Stimulated activated CD4-positive, alpha-beta T cell treated with anti-CD3 and anti-CD28 coated beads, Interleukin-15, amount 100 ng/mL, for 48 hours (primary cell): ENCODE measurements at places on chromosomes 5 and 9.

DNA sequence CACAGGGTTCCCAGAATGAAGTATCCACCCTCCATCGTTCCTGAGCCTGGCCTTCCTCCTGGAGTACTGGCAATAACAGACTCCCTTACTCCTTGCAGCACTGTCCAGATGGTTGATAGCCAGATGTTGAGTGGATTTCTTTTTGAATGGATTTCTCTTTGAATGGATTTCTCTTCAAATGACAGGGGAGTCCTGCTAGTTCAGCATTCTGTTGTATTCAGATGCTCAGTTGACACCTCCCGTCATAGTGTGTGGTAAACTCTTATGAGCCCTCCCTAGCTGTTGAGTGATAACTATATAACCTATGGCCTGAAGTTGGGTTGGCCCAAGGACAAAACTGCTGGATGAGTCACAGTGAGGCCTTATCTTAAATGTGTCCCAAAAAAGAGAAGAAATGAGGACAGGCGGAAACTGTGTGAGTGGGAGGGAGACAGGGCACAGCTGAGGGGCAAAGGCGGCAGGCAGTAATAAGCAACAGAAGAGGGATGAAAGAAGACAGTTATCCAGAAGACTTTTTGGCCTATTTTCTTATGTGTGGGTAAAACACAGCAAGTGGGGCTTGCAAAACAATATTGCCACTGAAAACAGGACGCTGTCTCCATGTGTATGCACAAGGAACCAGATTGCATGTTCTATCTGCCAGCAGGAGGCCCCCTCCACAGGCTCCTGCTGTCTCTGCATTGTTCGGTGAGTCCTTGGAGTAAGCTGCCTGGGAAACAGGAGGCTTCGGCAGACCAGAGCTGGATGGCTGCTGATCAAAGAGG is 209.5 kb upstream of the S1PR3 start:
- no peak for DNase-seq

DNA sequence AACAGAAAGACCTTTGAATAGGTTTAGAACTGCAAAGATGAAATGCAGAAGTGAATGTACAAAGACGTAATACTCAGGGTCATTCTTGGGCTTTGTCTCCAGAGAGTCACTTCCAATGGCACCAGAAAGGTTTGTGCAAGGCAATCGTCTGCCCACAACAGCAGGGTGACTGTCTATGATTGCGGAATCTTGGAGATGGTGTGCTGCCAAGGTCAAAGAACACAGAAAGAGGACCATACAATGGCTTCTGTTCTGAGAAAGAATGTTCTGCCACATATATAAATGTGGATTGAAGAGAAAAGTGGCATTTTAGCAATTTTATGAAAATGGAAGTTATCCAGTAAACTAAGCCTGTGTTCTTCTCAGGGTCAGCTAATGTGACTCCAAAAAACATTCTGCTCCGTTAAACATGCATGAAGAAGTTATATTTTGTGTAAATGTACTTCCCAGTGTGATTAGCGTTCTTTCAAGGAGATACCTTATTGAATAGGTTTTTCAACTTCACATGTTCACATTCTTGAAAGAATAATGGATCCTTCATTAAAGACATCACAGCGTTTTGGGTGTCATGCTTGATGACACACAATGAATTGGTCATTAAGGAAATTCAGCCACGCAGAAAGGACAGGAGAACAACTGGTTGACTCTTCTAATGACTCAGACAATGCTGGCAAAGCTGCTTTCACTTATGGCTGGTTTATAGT is 73.4 kb upstream of the CDH6 start:
- no peak for DNase-seq

DNA sequence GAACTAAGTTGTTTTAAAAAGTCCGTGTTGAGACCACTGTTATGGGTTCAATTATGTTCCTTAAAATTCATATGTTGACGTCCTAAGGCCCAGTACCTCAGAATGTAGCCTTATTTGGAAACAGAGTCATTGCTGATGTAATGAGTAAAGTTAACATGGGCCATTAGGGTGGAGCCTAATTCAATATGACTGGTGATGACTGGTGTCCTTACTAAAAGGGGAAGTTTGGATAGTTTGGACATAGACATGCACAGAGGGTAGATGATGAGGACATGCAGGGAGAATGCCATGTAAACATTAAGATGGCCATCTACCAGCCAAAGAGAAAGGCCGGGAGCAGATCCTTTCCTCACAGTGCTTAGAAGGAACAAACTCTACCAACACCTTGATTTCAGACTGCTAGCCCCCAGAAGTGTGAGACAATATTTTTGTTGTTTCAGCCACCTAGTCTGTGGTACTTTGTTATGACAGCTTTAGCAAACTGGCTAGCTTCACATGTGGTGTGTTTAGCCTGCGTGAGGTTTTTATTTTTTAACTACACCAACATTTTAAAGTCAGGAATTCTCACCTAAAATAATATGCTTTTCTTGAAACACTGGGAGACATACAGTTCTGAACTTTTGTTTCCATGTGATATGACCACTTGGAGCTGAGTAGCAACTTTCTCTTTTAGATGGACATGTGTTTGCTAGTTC is 135.3 kb downstream of the YIPF5 start:
- DNase-seq, result no peak

DNA sequence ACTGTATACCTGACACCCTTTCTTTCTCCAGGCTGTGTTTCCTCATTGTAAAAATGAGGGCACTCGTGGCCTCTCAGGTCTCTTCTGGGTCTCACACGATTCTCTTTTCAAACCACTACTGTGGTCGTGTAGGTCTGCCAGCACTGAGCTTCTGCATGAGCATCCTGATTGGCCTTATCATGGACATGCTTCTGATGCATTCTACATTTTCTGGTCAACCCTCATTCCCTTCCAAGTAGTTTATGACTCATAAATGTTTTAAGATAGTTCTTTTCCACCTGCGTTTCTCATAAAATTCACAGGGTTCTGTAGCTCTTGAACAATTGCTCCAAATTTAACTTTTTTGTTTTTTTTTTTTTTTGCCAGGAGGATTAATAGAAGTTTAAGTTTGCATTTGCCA is 294.8 kb downstream of the KCTD16 start:
- no peak for DNase-seq

- DNase-seq, result no peak
Measured at GRCh38 chr5:138605254-138605972, 30.2 kb upstream of the HSPA9 start.

GRCh38 chr9:84371737-84372136 is 31.2 kb upstream of the SLC28A3 start:
- no peak for DNase-seq

GRCh38 chr5:109003928-109004327 is 256.2 kb downstream of the FER start:
- no peak for DNase-seq

DNA sequence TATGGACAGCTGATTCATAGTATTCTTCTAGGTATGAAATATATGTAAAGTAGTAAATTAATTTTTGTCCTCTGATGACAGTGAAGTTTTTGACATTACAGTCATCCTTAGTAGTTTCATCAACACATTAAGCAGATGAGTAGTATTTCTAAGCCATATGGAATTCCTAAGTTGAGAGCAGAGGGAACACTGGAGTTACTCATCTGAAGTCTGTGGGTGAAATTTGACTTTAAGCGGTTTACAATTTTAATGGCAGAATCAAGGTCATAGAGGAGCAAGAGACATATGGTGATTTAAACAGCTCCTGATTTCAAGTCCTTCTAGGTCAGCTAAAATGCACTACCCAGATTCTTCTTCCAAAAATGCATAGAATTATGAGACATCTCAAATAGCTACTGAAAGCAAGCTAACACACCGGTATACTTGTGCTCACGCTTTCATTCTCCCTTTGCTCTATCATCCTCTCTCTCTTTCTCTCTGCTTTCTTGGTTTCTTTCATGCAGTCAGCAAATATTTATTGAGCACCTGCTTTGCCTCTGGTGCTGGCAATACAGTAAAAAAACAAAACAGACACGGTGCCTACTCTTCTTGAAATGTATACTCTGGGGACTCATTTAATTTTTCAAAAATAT is 235.9 kb downstream of the FER start:
- DNase-seq, result no peak

DNA sequence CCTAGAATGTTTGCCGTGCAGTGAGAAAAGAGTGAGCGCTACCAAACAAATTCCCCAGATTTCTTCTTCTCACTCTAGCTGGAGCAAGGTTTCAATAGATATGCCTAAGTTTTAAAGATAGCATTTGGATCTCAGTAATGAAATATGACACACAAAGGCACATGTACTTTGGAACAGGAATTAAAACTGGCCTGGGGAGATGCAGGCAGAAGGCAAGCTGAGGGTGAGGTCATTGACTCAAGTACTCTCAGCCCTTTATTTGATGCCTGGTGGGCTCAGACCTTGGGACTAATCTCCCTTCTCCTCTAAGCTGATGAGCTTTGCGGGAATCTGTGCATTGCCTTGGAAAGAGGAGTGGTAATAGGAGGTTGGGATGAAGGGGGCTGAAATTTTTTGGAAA is 323.3 kb upstream of the SLC30A5 start:
- no peak for DNase-seq

DNA sequence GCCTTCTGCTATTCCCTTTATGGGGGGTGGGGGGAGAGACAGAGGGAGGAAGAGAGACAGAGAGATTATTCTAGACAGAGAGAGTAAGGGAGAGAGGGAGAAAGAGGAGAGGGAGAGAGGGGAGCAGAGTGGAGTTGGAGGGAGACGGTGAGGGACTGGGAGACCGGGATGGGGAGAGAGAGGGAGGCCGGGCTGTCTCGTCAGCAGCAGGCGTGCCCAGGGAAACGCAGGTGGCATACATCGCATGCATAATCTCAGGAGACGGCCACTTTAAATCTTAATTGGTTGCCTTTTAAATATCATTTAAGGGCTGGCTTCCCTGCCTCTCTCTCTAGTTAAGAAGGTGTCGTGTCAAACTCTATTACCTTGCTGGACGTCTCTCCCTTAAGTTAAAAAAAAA is 8.4 kb downstream of the IRX4 start:
- no peak for DNase-seq

GRCh38 chr5:154782326-154782725 is 27.1 kb downstream of the LARP1 start:
- no peak for DNase-seq

DNA sequence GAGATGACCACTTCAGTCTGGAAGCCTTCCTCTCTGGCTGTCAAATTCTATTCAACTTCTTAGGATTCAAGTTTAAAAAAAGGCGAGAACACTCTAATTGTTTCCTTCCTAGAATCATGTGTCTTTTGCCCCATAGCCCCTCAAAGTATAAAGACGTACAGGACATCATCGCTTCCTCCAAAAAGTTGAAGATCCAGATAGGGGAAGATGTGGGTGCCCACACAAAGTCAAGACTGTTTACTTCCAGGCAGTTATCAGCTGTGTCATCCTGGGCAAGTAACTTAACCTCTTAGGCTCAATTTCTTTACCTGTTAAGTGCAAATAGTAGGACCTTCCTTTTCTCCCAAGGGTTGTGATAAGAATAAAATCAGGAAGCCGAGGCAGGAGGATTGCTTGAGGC is 40.1 kb downstream of the PPARGC1B start:
- DNase-seq, result no peak

DNA sequence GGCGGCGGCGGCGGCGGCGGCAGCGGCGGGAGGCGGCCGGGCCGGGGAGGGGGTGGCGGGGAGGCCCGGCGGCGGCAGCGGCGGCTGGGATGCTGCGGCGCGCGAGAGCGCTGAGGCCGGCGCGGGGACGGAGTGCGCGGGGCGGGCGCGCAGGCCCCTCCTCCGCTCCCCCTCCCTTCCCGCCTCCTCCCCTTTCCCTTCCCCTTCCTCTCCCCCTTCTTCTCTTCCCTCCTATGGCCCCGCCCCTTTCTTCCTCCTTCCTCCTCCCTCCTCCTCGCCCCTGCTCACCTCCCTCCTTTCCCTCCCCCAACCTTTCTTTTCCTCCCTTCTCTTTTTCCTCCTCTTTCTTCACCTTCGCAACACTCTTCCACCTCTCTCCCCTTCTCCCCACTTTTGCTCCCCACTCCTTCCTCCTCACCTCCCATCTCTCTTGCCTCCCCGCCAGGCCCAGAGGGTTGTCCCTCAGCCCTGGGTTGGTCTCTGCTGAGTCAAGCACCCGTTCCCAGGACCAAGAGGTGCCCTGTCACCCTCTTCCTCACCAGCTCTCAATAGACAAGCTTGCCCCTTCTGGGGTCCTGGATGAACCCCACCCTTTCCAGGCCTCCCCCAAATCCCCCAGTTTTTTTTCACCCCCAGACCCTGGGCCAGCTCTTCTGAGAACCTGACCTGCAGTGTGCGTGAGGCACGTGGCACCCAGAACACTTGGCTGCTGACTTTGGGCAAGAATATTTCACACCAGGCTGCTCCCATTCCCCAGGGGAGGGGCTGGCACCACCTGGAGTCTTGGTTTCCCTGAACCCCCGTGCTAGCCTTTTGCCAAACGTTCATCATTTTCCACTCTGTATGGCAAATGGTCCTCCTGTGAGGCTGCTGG is at the start of gene SEMA4D:
SEMA4D (minus strand) TSS at position 136 of the 874 bp plus-strand sequence. CDS start 92,657 bp downstream, outside the sequence.
- no peak for DNase-seq

DNA sequence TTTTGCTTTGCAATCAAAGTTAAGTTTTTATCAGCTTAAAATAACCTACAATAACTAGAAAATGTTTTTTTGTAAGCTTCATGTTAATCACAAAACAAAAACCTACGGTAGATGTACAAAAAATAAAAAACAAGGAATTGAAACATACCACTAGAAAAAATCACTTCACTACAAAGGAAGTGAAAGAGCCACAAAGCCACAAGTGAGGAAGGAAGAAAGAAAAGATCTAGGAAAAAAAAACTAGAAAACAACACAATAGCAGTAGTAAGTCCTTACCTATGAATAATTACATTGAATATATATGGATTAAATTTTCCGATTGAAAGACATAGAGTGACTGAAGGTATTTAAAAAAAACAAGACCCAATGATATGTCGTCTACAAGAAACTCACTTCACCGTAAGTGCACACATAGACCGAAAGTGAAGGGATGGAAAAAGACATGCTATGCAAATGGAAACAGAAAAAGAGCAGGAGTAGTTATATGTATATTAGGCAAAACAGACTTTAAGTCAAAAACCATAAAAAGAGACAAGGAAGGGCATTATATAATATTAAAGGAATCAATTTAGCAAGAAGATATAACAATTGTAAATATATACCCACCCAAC is 13.4 kb upstream of the ZDHHC21 start:
- no peak for DNase-seq

DNA sequence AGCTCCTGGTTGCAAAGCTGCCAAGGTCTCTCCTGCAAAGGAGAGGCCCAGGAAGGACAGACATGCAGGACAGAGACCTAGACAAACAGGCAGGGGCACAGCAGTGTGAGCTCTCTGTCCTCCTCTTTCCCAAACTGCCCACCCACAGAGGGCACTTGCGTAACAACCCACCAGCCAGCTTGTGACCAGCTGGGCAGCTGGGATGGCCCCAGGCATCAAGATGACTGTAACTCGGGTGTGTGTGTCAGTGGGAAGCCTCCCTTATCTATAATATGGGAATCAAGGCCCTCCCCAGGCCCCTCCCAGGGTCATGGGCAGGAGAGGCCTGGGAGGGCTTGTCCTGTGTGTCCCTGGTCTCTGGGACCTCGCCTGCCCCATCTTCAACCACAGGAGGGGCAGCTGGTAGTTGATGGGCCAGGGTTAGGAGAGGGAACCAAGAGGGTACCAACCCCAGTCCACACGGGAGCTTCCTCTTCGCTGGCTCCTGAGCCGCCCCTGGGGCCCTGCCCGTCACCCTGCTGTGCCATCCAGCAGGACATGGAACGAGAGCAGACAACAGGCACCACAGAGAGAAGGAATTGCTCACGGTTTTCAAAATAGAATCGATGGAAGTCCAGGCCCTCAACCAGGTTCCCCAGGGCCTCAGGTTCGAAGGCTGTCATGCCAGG is 37.9 kb downstream of the SLC6A7 start:
- no peak for DNase-seq
